ENCODE measurements at places on chromosomes 7 and 10.
A peak's percentile ranks its signal among the peaks of the same experiment; 100 is the strongest.

DNA sequence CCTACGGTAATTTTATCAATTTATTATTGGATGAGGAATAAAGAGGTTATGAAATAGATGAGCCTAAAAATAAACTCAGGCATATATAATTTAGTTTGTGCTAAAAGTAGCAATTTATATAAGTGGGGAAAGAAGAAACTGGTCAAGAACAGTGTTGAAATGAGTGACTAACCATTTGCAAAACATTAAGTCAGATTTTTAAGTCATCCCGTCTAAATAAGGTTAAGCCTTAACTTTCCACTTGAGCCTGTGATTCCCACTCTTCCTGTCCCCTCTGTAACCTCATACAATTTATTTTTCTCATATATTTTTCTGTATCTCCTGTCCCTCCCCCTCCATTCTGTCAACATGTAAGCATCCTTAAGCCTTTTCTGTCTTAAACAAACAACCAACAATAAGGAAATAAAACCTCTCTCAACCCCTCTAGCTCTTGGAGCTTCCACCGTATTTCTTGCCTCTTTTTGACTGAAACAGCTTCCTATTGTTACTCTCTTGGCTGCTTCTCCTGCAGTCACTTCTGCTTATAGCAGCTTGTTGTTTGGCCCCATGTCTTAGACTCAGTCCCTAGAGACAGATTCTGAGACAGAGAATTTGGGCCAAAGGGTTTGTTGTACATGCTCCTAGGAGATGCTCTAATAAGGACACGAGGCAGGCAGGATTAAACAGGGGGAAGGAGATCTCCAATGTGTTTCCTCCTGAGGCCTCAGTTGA lies 109.7 kb downstream of the GNAI1 start:
- DNase-seq, result no peak

- no peak for DNase-seq
Measured at GRCh38 chr7:108424013-108424412, 32.2 kb downstream of the NRCAM start.

DNA sequence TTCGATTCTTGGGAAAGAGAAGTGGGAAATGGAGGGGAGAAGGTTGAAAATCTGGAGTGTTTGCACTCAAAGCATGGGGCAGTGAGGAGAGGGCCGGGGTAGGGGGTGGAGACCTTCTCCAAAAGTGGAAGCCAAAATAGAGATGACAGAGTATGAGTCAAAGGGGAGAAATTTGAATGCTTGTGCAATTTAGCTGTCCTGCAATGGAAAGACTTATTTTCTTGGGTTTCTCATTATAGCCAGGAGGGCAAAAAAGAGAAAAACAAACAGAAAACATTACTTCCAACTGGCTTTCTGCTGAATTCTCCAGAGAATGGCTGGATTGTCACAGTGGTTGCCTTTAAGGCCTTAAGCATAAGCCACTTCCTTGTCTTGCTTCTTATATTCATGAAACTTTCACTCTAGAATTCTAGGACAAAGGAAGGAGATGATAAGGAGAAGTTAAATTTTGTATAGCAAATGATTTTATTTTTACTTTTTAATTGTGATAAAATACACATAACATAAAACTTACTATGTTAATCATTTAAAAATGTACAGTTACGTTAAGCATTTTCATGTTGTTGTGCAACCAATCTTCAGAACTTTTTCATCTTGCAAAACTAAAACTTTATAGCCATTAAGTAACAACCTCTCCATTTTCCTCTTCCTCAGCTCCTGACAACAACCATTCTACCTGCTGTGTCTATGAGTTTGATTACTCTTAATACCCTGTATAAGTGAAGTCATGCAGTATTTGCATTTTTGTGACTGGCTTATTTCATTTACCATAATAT lies 100.2 kb downstream of the GPR85 start:
- no peak for DNase-seq

DNA sequence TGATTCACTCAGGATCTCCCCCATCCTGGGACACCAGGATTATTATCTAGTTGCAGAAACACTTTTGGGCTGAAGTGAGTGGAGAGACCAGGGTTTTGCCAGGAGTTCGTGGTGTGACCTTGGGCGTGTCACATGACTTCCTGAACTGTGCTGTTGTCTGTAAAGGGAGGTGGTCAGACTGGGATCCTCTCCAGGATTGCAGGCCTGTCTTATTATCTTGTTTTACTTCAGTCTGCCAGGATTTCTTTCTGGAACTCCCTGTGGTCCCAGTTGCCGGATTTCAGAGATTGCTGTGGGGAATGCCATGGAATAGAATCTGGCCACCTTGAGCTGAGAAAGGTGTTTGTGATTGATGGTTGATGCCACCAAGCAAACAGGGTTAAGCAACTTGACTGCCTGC lies 35.8 kb downstream of the CRCP start:
- peak; percentile 67 for DNase-seq

DNA sequence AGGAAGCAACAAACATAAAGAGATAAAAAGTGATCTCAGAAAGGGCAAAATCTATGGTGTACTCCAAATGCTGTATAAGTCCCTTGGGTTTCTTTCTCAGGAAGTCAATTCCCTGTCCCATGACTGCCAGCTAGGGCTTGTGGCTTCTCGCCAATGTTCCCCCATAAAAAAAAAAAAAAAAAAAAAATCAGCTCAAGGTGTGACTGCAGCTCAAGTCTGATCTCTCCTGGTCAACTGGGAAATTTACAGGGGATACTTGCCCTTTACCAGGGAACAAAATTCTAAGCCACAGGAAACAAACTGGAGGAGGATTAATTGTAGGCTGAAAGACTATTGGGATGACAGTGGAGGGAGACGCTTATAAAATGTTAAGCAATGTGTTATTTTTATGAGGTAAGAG lies 76.0 kb downstream of the PCGF5 start:
- no peak for DNase-seq

GRCh38 chr10:88346144-88346977 lies 236.8 kb downstream of the RNLS start:
- no peak for DNase-seq

GRCh38 chr10:88728107-88728763 lies 22.2 kb downstream of the LIPK start:
- DNase-seq, result no peak

GRCh38 chr10:609868-610545 lies 79.5 kb downstream of the DIP2C start:
- DNase-seq, result no peak

- DNase-seq, result no peak
Measured at GRCh38 chr10:3959370-3960325, 174.6 kb upstream of the KLF6 start.

GRCh38 chr7:99115379-99115778 lies 28.5 kb downstream of the SMURF1 start:
- DNase-seq, result no peak

GRCh38 chr10:72753760-72754231 lies 61.9 kb downstream of the MCU start:
- no peak for DNase-seq

DNA sequence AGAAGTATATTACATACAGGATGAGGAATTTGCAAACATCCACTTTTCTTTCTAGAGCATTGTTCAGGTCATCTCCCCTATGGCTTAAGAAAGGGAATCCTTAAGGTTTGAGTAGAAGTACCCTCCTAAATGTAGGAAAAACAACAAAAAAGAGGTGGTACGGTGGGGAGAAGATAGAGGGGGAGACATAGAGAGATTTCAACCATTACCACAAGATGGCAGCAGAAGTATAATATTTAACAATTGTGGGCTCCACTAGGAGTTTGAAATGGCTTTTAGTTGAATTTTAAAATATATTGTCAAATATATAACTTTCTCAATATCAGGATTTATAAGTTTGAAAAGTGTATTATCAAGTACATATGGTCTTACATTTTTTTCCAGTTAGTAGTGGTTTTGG lies 72.7 kb upstream of the PRKG1 start:
- DNase-seq, result no peak

DNA sequence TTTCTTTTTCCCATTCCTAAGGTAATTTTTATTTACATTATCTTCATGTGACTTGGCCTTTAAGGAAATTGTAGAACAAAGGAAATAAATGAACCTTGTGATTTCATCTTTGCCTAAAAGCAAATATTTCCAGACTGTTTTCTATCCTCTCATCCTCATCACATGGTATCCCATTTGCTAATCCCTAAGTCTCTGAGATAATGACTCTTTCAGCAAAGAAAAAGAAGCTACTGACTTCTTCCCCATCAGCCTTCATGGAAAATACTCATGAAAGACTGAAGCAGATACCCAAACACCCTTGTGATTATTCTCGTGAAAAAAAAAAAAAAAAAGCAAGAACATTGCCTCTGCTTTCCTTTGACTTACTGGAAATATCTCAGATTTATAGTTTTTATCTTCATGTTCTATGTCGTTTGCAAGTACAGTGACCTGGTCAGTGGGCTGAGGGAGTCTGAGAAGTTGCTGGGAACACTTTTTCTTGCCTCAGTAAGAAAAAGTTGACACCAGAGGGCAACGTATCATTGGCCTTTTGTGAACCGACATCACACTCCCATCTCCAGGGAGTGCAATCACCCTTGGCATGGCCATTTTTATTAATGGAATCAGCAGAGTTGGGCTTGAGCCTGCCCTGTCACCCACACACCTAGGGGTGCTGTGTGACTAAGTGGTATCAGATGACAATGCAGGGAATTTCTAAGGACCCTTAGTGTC lies 246.0 kb upstream of the KMT2E start:
- no peak for DNase-seq

GRCh38 chr7:150954201-150954985 lies 23.7 kb downstream of the KCNH2 start:
- DNase-seq, result no peak

- no peak for DNase-seq
Measured at GRCh38 chr7:156074084-156074483, 261.8 kb upstream of the SHH start.

- no peak for DNase-seq
Measured at GRCh38 chr7:121931149-121931902, 58.4 kb downstream of the PTPRZ1 start.

DNA sequence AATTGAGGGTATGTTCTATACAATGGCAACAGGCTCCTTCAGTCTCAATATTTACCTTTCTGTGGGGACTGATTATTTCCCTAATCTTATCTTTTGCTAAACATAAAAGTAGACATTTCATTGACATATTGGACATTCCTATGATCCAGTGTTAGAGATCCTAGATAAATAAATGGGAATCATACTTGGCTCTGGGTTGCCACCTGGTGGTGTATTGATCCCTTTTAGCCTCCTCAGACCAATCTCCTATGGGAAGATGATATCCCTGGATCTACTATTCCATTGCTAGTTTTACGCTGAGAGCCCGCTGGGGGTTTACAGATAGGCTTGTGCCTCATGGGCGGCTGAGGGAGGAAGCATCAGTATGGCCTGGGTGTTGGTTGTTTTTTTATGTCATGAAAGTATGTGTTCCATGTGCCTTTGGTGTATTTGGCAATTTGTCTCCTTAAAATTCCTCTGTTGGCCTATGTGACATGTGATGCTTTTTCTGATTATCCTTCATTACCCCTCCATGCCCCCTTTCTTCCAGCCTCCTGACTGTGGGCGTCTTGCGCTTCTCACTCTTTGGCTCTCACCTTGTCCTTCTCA lies 18.8 kb downstream of the CELF2 start:
- DNase-seq, result peak; percentile 26

DNA sequence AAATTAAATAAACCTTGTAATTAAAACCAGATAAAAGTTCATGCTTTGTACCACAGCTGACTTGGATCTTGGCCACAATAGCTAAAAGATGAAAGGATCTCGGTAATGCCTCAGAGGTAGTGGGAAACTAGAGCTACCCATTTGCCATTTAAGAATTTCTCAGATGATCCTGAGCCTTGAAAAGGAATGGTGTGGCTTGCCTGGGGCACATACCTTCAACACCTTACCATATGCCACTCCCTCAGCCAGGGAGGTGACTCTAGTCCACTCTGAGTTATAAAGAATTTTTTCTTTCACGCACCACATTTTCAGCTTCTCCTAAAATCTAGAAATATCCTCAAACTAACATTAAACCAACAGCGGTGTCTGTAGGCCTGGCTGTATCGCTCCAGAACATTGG lies 516.3 kb upstream of the TEX47 start:
- DNase-seq, result no peak

DNA sequence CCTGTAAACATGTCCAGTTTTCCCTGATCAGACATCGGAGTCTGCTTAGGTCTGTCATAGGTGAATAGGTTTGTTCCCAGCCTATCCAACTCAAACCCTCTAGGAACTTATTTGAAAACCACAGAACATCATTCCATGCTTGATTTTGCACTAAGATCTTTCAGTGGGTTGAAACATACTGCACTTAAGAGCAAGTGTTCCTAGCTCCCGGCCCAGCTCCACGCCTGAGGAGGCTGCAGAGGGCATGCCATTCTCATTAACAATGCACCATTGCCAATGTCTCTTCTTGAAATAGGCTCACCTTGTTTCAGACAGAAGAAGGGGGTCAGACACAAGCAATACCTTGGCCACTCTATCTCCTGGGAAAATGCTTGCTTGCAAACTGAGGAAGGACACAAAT lies 78.0 kb upstream of the EGR2 start:
- DNase-seq, result no peak

- no peak for DNase-seq
Measured at GRCh38 chr10:113457408-113457807, 95.4 kb upstream of the HABP2 start.

- no peak for DNase-seq
Measured at GRCh38 chr7:95794917-95795515, 22.7 kb downstream of the DYNC1I1 start.

DNA sequence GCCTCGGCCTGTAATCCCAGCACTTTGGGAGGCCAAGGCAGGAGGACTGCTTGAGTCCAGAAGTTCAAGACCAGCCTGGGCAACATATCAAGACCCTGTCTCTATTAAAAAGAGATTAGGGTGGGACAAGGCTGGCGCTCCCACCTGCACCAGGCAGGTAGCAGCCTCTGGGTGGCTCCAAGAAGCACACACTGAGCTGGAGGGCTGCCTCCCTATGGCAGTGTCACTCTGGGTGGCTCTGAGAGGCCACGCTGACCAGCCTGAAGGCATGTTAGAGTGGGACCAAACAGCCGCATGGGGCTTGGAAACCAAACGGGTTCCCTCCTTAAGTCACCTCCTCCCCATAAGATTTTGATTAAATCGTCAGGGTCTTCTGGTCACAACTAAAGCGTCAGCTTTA lies 19.8 kb upstream of the COL26A1 start:
- DNase-seq, result no peak

DNA sequence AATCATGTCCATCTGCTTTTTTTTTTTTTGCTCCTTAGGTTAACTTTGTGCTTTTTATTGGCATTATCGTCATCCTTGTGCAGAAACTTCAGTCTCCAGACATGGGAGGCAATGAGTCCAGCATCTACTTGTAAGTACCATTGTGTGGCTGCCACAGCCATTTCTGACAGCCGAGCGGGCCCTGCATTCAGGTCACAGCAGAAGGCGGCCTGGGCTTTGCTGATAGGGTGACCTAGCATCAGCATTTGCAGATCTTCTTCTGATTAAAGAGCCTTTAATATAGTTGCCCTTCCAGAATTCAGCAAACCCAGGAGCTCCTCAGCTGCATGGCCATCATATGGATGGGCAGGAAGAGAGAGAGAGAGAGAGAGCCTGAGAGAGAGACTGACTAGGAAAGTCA lies 40.5 kb downstream of the ADCYAP1R1 start:
- no peak for DNase-seq

GRCh38 chr10:111475720-111476119 lies 398.9 kb downstream of the ADRA2A start:
- DNase-seq, result peak; percentile 15

Data from astrocyte of the cerebellum (primary cell).